Fibroblast of mammary gland (primary cell): ENCODE measurements at places on chromosomes 1 and 21.

- DNase-seq = no peak
Measured at GRCh38 chr1:160460683-160461287, 60.4 kb downstream of the VANGL2 start.

- DNase-seq = peak; percentile 44
Measured at GRCh38 chr1:150807249-150808023, 624 bp downstream of the CTSK start.

- DNase-seq = no peak
Measured at GRCh38 chr1:117634631-117635030, 28.8 kb downstream of the TENT5C start.

- no peak for DNase-seq
Measured at GRCh38 chr1:18670121-18670867, 39.6 kb downstream of the PAX7 start.

GRCh38 chr1:53512807-53513755 is 53.9 kb downstream of the DMRTB1 start:
- peak; percentile 19 for DNase-seq

DNA sequence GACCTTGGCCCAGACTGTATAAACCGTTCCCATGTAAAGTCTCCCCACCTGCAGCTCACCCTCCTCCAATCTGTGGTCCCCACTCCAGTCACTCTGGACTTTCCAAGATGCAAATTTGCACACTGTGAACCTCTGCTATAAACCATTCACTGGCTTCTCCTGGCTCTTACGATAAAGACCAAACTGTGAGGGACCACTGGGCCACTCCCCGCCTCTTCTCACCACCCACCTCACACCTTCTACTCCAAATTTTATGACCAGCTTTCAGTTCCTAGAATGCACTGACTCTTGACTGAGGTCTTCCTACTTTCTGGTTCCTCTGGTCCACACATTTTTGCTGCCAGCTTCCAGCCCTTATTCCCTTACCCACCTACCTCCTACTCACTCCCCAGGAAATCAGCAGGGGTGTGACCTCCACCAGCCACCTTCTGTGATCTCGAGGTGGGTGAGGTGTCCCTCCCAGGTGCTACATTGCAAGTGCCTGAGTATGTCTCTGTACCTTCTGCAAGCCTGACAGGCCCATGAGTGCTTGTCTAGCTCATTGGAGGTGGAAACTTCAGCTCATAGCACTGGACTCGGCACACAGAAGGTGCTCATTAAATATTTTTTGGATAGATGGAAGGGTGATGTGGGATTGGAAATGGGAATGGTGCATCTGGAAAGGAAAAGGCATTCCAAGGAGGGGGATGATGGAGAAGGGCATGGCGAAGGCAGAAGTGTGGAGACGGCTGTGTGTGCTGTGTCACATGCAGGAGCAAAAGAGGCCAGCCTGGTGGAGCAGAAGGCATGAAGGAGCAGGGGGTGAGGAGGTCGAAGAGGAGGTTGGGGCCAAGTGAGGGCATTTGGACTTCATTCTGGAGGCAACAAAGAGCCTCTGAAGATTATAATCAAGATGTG is 15.6 kb upstream of the CSF1 start:
- no peak for DNase-seq

DNA sequence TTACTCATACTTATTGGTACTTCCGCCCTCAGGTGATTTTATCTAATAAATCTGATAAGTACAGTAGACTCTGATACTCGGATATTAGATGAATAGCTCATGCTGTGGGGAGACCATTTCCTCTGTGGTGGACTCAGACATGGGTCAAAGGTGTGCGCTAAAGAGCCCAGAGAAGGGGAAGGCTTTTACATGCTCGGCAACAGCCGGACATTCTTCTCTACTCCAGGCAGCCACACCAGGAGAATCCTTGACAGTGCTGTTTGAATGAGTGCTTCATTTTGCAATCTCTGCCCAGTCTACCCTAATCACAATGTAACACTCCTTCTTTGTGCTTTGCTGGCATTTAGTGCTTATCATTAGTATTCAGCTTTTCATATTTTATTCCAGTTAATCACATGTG is 322.2 kb upstream of the USP25 start:
- DNase-seq = no peak

GRCh38 chr21:44006017-44006619 is 6.0 kb upstream of the TRAPPC10 start:
- DNase-seq = peak; percentile 93

DNA sequence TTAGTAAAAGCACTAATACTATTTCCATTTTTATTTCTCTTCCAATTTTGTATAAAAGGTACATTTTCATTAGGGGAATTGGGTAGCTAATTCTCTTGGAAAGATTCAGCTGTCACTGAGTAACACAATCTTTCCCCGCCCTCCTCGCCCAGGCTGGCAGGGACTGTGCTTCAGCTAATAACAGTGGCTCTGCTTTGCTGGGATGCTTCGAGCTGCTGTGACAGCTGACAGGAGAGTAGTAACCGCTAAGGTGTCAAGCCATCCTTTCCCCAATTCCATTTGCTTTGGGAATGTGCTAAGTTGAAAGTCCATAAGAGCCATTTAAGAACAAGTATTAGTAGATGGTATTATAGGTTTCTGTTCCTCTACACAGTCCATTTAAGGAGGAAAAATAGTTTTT is 106.7 kb upstream of the NRIP1 start:
- DNase-seq = no peak

- peak; percentile 93 for DNase-seq
Measured at GRCh38 chr1:9294405-9294773, 1.7 kb downstream of the SPSB1 start.

- DNase-seq = no peak
Measured at GRCh38 chr1:37274486-37274885, 199.9 kb upstream of the ZC3H12A start.

GRCh38 chr21:45091550-45092322 is 17.4 kb downstream of the ADARB1 start:
- no peak for DNase-seq

DNA sequence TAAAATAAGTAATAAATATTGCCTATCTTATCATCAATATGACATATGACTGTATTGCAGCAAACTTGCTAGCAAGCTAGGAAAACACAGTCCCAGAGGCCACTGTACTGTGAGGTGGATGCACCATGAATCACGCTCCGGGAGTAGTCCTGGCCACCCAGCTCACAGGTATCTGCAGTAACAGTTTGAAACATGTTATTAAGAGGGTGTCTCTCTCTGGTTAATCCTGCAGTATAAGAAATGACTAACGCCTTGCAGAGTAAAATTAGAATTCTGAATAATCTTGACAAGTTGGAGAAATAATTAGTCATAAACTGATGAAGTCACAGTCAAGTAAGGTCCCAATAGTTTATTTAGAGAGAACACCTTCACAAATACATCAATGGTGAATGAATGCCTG is 34.0 kb upstream of the DPT start:
- DNase-seq = no peak

GRCh38 chr1:14280909-14281308 is 317.6 kb upstream of the KAZN start:
- DNase-seq = no peak

DNA sequence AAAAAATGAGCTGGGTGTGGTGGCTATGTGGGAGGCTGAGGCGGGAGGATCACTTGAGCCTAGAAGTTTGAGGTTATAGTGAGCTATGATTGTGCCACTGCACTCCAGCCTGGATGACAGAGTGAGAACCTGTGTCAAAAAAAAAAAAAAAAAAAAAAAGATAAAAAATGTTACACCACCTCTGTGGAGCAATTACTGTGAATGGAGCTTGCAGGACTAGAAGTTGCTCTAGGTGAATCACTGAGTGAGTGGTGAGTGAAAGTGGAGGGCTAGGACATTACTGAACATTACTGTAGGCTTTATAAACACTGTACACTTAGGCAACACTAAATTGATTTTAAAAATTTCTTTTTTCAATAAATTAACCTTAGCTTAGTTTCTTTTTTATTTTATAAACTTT is 21.9 kb downstream of the TLCD4 start:
- DNase-seq = no peak

- DNase-seq = peak; percentile 87
Measured at GRCh38 chr21:31220575-31220974, 123.5 kb downstream of the TIAM1 start.

GRCh38 chr1:36349839-36350238 is 26.4 kb upstream of the EVA1B start:
- DNase-seq = peak; percentile 24

- no peak for DNase-seq
Measured at GRCh38 chr1:17460219-17460618, 20.7 kb upstream of the RCC2 start.

GRCh38 chr1:63005812-63006211 is 221.9 kb downstream of the ATG4C start:
- no peak for DNase-seq

GRCh38 chr1:10776190-10776905 is 20.1 kb downstream of the CASZ1 start:
- DNase-seq = no peak

DNA sequence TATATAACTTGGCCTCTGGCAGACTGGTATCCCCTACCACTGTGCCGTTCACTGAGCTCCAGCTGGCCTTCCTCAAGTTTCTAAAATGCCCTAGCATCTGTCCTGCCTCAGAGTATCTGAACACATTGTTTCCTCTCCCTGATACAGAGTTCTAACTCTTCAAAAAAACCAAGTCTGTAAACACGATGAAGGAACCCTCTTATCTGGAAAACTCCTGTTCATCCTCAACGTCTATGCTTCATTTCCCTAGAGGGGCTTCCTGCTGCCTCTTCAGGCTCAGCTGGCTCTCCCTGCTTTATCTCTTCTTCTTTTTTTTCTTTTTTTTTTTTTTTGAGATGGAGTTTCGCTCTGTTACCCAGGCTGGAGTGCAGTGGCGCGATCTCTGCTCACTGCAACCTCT is 5.6 kb downstream of the BSDC1 start:
- DNase-seq = no peak

GRCh38 chr1:241485554-241485992 is 34.0 kb downstream of the FH start:
- peak; percentile 42 for DNase-seq

GRCh38 chr1:212013672-212014071 is 21.7 kb downstream of the INTS7 start:
- no peak for DNase-seq

- DNase-seq = peak; percentile 20
Measured at GRCh38 chr1:45924736-45925135, 121.3 kb downstream of the MAST2 start.

DNA sequence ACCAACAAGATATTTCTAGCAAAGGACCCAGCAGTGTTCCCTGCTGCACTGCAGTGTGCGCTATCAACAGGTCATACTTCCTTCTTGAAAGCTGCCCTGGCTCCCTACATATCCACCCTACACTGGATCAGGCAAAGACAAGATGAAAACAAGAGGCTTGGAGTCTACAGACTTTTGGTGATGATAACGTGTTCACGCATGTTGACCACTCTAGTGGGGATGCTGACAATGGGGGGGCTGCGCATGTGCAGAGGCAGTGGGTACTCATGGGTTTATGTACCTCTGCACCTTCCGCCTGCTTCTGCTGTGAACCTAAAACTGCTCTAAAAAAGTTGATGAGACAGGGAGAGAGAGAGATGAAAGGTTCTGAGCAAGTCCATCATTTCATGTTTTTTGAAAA is 5.5 kb downstream of the ENO1 start:
- no peak for DNase-seq

- DNase-seq = peak; percentile 66
Measured at GRCh38 chr1:48876330-48876785, 99.7 kb upstream of the BEND5 start.

GRCh38 chr1:234549447-234550021 is 60.4 kb downstream of the IRF2BP2 start:
- DNase-seq = no peak

- no peak for DNase-seq
Measured at GRCh38 chr1:26121854-26122773, 10.5 kb downstream of the PDIK1L start.

DNA sequence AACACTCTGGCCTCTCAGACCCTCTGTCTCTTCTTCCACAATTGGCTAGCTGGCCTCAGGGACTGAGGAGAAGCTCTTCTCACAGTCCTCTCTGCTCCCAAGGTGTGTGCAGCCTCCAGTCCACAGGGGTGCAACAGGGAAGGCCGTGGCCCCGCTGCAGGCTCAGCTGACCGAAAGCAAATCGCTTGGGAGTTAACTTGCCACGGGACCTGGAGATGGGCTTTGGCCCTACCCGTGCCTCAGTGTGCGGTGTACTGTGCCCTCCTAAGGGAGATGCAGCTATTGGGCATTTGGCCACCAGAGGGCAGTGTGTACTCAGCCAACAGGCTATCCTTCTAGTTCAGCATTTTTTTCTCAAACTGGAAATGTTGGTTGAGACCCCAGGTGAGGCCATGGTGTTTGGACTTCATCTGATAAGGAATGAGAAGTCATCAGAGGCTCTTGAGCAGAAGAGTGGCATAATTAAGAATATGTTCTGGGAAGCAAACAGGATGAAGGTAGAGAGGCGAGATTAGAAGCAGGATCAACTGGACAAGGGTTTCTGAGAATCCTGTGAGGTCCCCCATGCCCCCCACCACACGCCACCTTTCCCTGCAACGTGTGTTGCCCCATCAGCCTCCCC is 42.5 kb upstream of the TMEM125 start:
- DNase-seq = peak; percentile 70
